ENCODE measurements at places on chromosomes 2 and 18.
A peak's percentile ranks its signal among the peaks of the same experiment; 100 is the strongest.

DNA sequence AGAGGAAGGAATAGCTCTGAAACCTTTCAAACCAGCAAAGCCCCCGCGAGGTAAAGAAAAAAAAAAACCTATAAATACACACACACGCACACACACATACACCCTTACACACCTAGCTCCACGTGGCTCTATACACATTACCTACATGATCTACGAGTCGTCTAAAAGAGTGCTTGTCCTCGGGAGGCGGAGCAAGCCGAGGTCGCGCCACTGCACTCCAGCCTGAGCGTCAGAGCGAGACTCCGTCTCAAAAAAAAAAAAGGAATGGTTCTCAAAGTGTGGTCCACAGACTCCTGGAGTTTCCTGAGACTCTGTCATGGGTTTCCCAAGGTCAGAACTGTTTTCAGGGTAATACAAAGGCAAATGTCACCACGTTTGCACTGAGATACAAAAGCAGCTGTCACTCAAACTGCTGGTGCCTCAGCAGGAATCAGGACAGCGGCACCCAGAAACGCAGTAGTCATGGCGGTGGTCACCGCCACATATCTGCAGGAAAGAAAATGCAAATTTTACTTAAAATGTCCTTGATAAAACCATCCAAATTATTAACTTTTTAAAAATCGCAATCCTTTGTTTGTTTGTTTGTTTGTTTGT lies 130.0 kb upstream of the GPC1 start:
- DNase-seq: no peak

DNA sequence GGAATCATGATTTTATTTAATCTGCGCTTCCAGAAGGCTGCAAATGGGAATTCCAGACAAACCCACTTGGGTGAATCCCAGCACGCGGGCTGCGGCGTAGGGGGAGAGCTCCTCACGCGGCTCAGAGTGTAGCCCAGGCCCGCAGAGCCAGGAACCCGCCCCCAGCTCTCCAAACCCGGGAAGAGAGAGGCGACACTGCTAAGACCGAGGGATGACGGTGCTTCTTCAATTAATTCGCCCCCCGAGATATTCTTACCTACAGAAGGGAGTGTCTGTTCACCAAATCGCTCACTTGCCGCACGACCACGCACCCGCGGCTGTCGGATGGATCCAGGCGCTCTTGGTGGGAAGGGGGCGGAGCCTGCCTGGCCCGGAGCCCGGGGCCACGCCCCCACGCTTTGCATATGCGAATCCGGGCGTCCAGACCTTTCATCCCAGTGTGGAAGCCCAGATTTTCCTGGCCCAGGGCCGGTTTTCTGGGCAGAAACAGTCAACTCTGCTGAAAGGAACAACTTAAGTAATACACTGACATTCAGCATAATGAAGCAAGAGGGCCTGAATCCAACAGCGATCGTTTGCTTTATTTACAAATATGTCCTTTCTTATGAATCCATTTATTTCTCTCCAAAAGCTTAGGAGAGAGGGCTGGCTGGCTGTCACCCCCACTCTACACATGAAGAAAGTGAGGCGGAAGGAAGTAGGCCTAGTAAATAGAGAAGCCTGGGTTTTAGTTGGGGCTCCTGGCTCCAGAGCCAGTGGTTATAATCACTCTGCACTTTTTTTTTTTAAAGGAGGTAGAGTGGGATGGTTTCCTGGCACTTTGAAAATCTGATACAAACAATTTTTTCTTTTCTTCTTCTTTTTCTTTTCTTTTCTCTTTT lies at the start of gene SLC19A3:
SLC19A3 (minus strand) TSS at position 342 of the 881 bp plus-strand sequence. CDS start 15,710 bp downstream, outside the sequence.
- DNase-seq: peak; percentile 54

DNA sequence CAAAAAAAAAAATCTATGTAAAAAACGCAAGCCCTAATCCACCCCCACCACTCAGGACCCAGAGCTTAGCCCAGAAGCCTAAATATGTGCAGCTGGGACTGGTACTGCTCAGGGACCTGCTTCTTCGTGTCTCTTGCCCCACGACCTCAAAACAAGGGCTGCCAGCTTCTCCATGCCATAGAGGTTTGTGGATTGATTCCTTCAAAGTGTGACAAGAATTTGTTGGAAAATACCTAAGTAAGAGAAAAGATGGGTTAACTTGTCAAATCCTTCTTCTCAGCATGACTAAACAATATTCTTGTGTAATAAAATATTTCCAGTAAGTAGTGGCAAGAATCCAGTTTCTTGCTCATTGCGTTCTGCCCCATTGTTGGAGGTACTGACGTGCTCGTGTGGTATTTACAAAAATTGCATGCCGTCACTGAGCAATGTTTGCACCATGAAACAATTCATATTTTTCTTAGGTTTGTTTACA lies 825 bp upstream of the SCYGR1 start:
- DNase-seq: no peak

GRCh38 chr2:118179445-118179844 lies 91.2 kb downstream of the INSIG2 start:
- DNase-seq: no peak

- DNase-seq: no peak
These were observed 2063.5 kb downstream of the SUCLG1 start for GRCh38 chr2:82395531-82395930.

GRCh38 chr2:168583710-168584521 lies 127.8 kb downstream of the CERS6 start:
- DNase-seq: no peak

All from NCI-H526 (cell line).